ENCODE measurements at places on chromosomes 16 and 17.

DNA sequence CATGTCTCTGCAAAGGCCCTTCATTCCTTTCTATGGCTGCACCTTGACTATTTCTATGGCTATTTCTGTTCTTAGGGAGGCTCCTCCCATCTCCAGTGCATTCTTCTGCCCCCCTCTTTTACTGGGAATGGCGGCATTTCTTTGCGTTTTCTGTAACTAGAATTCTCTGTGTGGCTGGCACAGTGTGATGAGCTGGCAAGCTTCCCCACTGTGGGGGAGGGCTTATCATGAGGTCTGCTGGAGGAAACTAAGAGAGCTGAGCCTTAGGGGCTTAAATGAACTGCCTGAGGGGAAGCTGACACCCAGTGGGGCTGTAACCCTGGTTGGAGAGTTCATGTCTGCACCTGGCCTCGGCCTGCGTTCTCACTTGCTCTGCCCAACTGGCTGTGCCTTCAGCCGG, 1.5 kb upstream of the CARD14 start:
- DNase-seq, result no peak

DNA sequence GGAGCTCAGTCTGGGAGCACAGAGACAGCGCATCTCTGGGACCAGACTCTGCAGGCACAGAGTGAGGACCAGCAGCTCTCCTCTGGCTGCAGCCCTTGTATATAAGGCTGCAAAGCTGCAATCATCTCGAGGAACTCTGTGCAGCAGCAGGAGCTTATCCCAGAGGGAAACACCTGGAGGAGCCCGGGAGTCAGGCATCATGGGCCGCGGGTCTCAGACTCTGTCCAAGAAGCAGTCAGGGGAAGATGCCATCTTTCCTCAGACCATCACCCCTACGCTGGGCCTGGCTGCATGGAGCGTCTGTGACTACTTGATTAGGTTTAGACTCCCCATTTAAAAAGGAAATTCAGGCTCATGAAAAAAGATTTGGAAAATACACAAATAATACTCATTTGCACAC, 122.0 kb downstream of the IRF8 start:
- no peak for DNase-seq

- DNase-seq, result no peak
These were observed 1.3 kb downstream of the SAMD14 start for GRCh38 chr17:50128441-50129352.

GRCh38 chr17:28319598-28319935, 567 bp downstream of the TMEM97 start:
- no peak for DNase-seq

DNA sequence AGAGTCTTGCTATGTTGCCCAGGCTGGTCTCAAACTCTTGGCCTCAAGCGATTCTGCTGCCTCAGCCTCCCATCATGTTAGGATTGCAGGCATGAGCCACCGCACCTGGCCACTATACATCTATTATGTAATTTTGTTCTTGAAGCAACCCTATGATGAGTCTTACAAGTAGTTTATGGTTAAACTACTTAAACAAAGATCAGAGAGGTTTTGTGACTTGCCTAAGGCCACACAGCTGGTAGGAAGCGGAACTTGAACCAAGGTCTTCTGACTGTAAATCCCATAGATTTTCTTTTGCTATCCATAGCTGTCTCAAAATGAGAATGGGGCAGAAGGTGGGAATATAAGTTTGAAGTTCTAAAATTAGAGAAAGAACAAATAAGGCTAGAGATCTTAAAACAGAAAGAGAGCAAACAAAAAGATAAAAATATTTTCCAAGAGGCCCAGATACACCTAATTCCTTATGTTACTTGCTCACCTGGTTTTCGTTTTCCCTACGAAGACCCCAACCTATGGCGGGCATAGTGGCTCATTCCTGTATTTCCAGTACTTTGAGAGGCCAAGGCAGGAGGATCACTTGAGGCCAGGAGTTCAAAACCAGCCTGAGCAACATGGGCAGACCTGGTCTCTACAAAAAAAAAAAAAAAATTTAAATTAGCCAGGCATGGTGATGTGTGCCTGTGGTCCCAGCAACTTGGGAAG, 32.4 kb downstream of the VWA3A start:
- DNase-seq, result no peak

- no peak for DNase-seq
These were observed 25.7 kb downstream of the DEXI start for GRCh38 chr16:10916534-10916933.

DNA sequence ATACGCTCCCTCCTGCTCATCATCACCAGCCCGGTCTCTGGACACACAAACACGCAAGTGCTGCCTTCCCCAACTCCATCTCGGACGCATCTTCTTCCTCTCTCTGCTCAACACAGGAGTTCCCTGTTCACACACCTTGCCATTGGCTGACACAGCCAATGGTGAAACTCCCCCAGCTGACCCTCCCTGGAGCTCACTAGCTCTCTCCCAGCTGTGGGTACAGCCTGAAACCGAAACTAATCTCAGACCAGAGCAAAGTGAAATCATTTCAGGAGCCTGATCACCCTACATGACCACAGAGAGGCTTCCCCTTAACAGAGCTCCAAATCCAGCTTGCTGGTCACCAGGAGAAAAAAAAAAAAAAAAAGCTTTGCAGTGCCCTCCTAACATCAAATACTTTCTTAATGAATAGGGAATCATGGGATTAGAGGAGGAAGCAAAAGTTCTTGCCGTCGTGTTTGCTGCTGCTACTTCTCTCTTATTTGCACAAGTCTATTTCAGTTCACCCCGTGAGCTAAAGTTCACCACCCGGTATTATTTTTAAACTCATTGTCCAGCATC, 8.3 kb downstream of the CUEDC1 start:
- DNase-seq, result peak; percentile 92

GRCh38 chr16:85898521-85899442, at the start of gene IRF8:
Gene IRF8 (plus strand): TSS chr16:85899162. CDS start chr16:85903016, 3,854 bp downstream.
- no peak for DNase-seq

DNA sequence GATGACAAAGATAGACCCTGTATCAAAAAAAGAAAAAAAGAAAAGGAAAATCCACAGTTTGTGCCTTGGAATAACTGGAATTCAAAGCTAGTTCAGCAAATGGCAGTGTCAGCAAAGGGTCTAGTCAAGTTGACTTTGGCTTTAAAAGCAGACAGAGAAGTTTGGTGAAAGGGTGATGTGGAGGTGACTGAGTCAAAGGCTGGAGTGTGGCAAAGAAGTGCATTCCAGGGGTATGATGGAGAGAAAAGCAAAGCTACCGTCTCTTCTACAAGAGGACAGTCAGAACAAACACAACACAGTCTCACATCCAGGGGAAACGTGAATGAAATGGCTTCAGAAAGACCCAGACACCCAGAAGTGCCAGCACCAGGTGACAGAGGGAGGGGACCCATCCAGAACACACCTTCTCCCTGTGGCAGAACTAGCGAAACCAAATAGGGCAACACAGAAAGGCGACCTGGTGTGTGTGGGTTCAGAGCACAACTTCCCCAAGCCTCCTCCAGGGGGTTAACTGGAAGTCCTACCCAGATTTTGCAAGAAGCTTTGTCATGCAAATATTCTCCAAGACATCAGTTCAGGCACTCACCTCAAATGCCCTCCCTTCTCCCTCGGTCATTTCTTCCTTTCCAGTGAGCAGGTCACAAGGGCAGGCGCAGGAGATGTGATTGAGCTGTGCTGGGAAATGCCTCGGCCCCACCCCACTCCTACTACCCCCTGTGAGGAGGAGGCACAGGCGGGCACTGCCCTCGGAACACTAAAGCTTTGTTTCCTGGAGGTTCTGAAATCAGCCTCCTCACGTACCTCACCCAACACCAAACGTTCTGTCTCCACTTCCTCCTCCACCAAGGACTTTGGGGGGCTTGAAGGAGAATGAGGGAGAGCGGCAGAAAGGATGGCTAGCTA, 481.9 kb downstream of the SOX9 start:
- DNase-seq, result no peak

GRCh38 chr16:26595199-26595598, 471.5 kb upstream of the C16orf82 start:
- no peak for DNase-seq

Data from NCI-H510A treated with DMSO at 0.1 percent for 48 hours (cell line).